ENCODE measurements at places on chromosomes 16 and 17.

DNA sequence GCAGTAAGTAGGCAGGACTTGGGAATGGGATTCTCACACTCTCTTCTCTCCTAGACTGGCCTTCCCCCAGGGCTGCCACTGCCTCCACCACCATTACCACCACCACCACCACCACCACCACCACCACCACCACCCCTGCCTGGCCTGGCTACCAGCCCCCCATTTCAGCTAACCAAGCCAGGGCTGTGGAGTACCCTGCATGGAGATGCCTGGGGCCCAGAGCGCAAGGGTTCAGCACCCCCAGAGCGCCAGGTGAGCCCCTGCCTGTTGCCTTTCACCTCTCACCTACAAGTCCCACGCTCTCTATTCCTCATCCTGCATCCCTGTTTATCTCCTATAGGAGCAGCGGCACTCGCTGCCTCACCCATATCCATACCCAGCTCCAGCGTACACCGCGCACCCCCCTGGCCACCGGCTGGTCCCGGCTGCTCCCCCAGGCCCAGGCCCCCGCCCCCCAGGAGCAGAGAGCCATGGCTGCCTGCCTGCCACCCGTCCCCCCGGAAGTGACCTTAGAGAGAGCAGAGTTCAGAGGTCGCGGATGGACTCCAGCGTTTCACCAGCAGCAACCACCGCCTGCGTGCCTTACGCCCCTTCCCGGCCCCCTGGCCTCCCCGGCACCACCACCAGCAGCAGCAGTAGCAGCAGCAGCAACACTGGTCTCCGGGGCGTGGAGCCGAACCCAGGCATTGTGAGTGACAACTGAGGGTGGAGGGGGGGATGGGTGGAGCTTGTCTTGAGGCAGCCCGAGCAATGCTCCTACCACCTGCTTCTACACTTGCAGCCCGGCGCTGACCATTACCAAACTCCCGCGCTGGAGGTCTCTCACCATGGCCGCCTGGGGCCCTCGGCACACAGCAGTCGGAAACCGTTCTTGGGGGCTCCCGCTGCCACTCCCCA, 7.9 kb upstream of the TMEM88 start:
- DNase-seq = no peak

DNA sequence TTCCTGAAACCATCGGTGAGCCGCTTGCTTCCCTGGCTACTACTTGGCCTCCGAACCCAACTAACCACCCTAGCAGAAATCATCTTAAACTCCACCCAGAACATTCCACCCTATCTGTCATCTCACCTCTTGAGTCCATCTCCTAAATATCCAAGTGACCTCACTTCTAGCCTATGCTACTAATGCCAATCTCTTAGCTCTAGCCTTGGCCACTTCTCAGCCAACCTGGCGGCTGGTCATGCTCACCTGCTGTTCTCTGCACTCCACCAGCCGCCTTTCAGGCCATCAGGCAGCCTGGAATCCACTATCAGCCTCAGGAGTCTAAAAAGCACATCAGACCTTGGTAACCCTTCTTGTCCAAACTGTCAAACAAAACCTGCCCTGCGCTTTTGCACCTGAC, 11.9 kb upstream of the CYTH1 start:
- no peak for DNase-seq

GRCh38 chr16:89407282-89407924, 83.0 kb downstream of the ANKRD11 start:
- no peak for DNase-seq

GRCh38 chr16:86584071-86584685, 5.8 kb downstream of the FOXL1 start:
- DNase-seq = no peak

DNA sequence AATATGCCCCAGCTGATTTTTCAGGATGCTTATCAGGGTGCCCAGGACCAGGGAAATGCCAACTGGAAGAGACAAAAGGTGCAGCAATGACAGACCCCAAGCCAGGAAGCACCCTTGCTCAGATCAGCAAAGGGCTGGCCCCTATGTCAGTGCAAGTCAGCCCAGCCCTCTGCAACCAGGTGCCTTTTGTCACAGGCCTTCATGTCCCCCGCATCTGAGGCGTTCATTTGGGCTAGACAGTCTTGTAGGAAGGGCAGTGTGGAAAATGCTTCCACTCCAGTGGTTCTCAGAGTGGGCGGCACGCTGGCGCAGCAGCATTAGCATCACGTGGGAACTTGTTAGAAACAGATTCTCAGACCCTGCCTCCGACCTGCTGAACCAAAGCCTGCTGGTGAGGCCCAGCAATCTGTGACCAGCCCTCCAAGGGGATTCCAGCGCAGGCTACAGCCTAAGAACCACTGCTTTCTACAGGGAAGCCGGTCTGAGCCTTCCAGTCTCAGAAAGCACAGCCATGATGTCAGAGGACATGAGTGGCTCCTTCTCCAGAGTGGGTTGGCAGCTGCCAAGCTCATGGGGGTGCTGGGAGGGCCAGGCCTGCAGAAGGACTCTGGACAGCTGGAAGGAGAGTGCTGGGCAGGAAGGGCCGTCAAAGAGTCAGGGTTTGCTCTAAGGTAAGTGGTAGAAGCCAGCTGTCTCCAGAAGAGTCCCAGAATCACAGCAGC, 13.1 kb downstream of the SLC47A2 start:
- no peak for DNase-seq

DNA sequence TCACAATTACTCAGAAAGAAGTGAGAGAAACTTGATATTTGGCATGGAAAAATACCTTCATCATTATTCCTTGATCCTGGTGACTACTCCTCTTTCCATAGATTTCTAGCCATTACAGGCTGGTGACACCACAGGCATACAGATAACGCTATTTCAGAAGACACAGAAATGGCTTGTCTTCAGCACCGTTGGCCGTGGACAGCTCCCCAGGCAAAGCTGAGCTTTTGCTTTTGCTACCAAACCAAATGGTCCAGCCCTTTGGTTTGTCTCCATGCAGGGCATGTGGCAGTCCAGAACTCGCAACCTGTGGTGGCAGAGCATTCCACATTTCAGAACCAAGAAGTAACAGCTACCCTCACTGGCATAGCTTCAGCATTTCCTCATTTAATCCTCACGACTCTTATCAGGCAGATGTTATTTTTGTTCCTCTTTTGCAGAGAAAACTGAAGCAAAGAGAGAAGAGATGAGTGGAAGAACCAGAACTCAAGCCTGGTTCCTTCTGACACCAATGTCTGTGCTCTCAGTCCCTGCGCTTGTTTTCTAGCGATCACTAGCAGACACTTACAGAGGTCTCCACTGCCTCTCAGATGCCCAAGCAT, 55.5 kb downstream of the HS3ST4 start:
- no peak for DNase-seq

- DNase-seq = peak; percentile 17
These were observed 1.2 kb downstream of the CYBC1 start for GRCh38 chr17:82449131-82449882.

DNA sequence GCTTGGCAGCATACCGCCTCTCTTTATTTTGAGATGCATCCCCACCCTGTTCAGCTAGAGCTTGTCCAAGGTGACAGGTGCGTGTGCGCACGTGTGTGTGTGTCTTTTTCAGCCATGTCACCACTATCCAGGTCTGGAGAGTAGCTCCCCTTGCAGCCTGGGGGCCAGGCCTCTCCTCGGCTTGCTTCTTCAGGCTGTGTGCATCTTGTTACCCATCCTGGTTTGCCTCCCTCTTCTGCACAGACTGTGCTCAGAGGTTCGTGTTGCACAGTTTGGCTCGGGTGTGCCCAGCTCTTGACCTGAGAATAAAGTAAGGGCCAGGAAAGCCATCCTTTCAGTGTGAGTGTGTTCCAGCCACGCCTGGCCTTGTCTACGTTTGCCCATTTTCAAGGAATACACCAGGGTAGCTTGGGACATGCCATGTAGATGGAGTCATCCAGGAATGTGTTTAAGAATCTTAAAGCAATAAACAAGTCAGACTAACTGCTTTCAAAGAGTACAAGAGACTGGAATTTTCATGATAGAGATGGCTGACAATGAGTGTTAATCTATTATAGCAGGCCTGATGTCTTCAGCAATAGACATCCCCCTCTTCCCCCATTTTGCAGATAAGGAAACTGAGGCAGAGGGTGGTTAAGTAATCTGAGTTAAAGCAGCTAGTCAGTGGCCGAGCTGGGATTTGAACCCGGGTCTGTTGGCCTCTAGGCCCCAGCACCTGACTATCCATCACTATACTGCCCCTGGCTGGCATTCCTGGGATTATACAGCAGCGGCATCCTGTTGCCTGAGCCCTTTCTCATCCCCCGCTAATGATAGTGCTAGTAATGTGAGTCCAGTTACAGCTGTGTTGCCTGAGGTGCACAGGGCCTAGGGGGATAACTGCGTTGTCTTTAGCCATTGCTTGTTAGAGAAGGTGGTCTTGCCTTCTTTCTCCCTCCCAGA, 77.9 kb downstream of the KSR1 start:
- no peak for DNase-seq

DNA sequence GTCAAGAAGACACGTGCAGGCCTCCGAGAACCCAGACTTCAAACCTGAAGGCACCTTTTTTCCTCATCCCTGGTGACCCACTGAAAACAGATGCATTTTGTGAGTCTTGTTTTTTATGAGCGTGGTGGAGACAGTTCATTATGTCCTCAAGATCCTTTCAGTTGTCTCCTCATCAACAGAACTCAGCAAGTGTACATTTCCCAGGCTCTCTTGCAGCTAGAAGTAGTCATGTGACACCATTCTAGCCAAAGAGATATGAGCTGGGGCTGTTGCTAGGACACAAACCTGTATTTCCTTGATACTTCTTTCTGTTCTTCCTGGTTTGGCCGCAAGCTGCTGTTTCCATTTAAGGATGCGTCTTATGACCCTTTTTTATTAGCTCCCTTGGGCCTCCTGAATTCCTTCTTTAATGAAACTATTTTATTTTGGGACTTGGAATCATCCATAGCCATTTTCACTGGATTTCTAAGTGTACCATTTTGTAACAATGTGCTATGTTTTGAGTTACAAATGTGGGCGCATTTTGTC, 135.7 kb upstream of the FOXF1 start:
- no peak for DNase-seq

DNA sequence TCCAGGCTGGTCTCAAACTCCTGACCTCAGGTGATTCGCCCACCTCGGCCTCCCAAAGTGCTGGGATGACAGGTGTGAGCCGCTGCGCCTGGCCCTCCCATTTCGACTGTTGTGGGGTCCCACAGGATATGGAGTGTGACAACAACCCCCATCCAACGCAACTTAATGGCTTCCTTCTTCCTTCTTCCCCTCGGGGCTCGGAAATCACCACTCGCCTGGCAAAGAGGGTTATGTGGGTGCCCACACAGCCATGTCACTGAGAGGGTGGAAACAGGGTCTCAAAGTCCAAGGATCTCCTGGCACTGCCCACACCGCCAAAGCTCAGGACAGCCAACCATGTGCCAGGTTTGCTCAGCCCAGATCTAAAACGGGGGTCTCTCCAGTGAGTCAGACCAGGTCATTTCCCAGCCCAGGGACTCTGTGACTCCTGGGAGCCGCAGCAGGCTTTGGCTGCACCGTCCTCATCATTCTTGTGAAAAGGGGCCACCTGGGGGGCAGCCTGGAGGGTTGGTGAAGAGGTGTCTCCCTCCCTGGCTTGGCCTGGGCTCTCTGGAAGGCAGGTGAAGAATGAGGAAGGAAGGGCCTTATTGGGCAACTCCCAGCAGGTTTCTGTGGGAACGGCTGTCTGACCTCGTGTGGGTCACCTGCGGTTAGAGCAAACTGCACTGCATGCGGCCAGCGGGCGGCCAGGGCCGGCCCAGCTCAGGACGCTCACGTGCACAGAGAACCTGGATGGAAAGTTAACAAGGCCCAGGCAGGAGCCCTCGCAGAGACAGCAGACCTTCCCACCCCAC, 25.3 kb upstream of the LITAF start:
- DNase-seq = no peak

GRCh38 chr16:49495596-49496355, 122.2 kb downstream of the C16orf78 start:
- no peak for DNase-seq

DNA sequence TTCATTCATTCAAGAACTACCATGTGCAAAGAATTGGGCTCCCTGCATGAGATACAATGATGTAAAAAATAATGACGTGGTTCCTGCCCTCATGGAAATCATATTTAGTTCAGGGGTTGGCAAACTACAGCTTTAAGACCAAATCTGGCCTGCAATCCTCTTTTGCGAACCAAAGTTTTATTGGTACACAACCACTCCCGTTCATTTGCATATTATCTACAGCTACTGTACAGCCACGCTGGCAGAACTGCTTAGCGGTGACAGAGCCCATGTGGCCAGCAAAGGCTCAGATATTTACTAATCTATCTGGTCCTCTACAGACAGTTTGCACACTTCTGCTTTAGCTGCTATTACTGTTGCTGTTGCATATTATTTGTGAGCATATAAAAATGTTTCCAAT, 167.7 kb downstream of the XYLT1 start:
- no peak for DNase-seq

GRCh38 chr17:34909040-34909439, 52.2 kb downstream of the CCT6B start:
- no peak for DNase-seq

- DNase-seq = no peak
These were observed 150.0 kb downstream of the VPS53 start for GRCh38 chr17:564526-565065.

DNA sequence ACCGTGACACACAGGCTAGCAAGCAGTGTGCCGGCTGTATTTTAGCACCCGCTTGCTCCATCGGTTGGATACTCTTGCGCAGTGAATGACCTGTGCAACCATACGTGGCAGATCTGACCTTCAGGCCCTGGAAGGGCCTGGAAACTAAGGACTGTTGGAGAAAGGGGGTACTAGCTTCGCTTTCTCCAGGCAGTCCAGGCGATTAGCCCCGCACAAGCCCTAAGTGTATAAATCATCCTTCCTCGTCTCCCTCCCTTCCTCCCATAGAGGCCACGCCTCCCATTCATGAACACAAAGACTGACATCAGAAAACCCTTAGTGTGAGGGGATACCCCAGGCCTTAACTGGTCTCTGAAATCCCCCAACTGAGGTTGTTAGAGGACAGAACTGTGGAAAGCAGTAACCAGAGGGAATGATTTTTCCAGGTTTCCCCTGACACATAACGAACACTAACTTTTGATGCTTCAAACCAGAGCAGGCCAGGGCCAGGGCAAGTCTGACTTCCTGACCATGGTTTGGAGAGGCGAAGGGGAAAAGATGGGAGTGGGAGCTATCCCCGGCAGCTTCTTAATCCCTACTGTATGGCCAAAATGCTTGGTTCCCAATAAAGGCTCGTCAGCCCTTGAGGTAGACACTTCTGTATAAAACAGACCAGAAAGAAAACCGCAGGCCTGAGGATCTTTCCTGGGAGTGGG, 1.4 kb upstream of the DYNLL2 start:
- DNase-seq = no peak

DNA sequence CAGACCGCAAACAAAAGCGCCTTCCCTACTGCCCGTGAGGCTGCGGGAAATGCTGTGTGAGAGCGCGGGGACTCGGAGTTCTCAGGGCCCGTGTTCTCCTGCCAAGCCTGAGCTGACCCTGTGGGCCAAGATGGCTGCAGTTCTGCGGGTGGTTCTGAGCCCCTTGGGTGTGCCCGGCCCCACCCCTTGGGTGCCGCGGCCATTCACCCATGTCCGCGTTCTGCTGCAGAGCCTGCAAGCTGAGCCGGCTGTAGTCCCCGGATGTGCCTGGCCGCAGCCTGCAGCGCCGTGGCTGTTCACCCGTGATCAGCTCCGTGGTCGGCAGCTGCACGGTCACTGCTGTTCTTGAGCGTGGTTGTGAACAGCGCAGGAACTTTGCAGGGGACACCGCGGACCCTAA, 20.0 kb downstream of the ACSF3 start:
- no peak for DNase-seq

- DNase-seq = no peak
These were observed 220.5 kb downstream of the PARN start for GRCh38 chr16:14409563-14409962.
